ENCODE measurements at places on chromosomes 11 and 22. TPM values are rescaled to one million over a fixed set of nuclear protein-coding genes. Genes with fewer than 3 reads are reported as not detected.

TUB gene
- total RNA-seq = not detected

PTPRCAP gene
- 240 TPM for total RNA-seq

OR5B21 gene
- total RNA-seq = 0.55 TPM

CDC42BPG gene
- total RNA-seq = 10.7 TPM

SERHL2 gene
- total RNA-seq = 0.23 TPM

OR52D1 gene
- total RNA-seq = not detected

KCTD14 gene
- total RNA-seq = 0.28 TPM

NRGN gene
- 28.4 TPM for total RNA-seq

MUC5B gene
- not detected for total RNA-seq

CD3E gene
- 322 TPM for total RNA-seq

NRIP3 gene
- total RNA-seq = 4.6 TPM

DDIAS gene
- 0.89 TPM for total RNA-seq

THY1 gene
- not detected for total RNA-seq

GRCh38 chr11:35035894-35036408 is 103.0 kb upstream of the CD44 start:
- no peak for DNase-seq

DNA sequence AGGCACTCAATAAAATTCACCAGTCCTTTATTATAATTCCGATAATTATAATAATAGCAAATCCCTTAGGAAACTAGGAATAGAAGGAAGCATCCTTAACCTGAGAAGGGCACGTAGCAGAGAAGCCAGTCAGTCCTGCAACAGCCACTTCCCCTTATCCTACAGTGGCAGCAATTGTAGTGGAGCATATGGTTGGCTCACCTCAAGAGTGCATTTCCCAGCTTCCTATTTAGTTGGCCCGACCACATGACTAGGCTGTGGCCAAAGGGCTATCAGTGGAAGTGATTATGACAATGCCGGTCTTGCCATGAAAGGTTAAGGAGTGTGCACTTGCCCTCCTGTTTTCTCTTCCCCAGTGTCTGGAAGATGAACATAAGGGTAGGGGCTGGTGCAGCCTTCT is 27.0 kb downstream of the TESMIN start:
- no peak for DNase-seq

DNA sequence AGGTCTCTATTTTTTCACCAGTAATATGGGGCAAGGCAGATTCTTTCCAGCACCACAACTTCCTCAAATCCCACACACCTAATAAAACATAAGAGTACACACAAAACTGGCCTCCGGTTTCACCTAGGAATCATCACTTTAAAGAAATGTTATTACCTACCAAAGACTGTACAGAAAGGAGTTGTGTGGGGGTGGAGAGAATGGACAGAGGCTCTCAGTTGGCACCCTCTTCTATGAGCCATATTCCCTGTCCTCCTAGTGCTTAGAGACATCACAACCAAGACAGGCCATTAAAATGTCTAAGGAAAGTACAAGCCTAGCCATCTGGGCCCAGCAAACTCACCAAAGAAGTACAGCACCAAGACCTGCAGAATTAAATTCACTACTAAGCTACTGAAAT is 56.1 kb downstream of the RBFOX2 start:
- no peak for DNase-seq

- DNase-seq = peak; percentile 74
Measured at GRCh38 chr11:62905927-62906531, 15.1 kb downstream of the CHRM1 start.

DNA sequence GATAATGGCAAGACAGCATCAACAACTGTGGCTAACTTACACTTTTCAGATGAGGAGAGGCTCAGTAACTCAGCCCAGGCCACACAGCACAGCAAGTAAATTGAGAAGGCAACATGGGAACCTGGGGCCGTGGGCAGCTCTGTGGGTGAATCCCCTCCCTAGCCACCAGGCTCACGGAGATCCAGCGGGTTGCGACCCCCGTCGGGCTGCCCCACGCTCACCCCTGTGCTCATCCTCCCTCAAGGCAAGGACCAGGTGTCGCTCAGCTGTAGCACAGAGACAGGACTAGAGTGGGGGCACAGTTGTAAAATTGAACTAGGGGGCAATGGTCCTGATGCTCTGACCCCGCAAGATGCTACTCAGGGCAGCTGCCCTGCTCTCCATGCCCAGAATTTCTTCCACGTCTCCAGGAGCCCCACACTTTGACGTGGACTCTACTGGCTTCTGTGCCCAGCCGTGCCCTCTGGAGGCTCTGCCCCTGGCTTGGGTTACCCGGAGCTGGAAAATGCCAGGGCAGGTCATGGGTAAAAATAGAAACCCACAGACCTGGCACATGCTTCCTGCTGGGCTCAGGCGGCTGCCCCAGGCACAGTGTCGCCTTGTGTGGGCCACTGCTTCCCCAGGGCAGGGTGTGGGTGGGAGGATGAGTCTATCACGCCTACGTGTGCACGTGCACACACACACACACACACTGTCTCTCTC is 9.0 kb downstream of the TUBA8 start:
- no peak for DNase-seq

DNA sequence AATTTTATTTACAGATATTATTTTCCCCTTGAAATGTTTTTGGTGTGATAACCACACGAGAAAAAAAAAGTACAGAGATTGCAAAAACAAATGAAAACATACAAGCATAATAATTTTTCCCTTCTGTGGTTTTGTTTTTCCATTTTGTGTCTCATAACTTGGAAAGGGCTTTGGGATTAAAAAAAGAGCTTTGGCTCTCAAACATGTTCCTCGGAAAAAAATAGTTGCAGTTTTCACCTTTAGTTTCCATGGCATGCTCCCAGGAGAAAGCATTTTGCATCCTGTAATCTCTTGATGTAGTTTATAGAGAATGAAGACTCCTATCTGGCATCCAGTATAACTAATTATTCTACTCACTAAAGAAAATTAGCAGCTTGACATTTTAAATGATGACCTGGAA is 362.1 kb upstream of the PDGFD start:
- DNase-seq = no peak

- no peak for DNase-seq
Measured at GRCh38 chr22:47651216-47651987, 889.0 kb downstream of the TBC1D22A start.

GRCh38 chr22:20421507-20421874 is 16.1 kb downstream of the SCARF2 start:
- no peak for DNase-seq

GRCh38 chr11:111448831-111449557 is 63.2 kb downstream of the BTG4 start:
- DNase-seq = no peak

DNA sequence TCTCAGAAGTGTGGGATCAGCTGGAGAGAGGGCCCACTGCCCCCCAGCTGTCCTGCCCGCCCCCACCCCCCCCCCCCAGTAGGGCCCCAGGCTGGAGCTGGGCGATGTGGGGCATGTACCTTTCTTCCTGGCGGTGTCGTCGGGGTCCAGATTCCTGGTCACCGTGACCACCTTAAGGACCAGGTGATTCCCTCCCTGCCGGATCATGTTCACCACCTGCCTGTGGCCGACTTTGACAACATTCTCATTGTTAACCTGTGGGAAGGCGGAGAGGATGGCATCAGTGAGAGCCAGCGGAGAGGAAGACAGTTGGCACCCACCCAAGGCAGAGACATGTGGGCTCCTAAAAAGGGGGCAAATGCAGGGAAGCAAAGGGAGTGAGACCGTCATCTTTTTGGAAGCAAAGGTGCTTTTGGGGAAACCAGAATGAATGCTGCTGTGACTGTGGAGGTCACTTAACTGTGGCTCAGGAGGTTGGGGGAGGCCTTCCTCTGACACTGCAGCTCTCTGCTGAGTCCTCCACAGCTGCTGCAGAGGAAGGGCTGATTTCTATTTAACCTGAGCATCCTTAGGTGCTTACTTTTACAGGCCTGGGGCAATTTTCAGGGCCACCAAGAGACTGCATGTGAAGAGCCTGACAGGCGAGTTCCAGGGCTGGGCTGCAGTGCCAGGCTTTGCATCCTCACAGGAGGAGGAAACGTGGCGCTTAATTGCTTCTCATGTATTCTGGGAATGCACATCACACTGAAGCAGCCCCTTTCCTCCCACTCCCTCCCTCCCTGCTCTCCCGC is 104.5 kb downstream of the CTTN start:
- DNase-seq = no peak

GRCh38 chr11:120841074-120841473 is 182.8 kb upstream of the TBCEL start:
- DNase-seq = no peak

GRCh38 chr11:86014221-86014620 is 54.7 kb downstream of the PICALM start:
- DNase-seq = no peak

DNA sequence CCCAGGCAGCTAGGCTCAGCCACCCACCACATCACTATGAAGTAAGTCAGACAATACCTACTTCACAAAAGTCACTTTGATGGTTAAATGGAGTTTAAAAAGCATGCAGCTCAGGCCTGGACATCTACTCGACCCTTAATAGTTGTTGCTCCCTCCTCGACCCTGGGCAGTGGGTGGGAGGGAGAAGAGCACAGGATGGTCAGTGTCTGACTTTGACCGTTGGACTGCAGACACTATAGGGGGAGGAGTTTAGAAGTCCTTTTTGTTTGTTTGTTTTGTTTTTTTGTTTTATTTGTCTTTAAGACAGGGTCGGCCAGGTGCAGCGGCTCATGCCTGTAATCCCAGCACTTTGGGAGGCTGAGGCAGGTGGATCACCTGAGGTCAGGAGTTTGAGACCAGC is 38.6 kb upstream of the XBP1 start:
- no peak for DNase-seq

DNA sequence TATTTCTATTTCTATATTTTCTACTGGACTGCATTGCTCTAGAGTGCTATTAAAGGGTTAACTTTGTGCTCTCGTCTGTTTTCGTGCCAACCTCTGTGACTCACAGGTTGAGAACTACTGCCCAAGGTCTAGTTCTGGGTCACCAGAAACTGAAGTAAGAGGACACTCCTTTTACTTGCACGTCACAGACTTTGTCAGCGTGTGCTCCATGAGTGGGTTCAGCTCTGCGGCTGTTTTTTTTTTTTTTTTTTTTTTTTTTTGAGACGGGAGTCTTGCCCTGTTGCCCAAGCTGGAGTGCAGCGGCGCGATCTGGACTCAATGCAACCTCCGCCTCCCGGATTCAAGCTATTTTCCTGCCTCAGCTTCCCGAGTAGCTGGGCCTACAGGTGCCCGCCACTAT is 49.8 kb downstream of the CLMP start:
- no peak for DNase-seq

DNA sequence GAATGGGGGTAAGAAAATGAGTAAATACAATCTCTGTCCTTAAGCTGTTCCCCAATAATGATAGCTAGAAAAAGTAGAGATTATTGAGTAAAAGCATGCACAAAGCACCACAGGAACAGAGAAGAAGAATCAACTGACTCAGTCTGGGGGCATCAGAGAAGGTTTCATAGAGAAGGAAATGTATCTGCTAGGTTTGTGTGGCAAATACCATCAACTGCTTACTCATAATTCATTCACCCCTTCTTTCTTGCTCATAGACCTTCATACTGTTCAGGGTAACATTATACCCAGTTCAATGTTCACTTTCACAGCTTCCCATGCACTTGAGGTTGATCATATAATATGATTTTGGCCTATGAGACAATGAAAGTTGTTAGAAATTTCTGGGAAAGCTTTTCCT is 85.2 kb upstream of the SCUBE2 start:
- DNase-seq = no peak

DNA sequence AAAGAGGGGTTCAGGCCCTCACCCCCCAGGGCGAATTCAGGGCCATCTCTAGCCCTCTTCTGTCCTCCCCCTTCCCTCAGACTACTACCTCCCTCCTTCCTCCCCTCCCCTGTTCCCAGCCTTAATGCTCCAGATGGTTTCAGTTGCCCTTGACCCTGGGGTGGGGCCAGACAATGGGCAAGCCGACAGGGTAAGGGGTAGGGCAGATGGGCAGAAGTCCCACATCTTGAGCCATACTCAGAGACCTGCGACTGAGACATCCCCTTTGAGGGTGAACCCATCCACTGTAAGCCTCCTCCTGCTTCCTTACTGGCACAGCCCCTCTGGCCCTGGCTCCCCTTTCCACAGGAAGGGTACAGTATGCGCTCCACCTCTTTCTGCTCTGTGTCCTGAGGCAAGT is 1.9 kb downstream of the RHBDD3 start:
- DNase-seq = no peak

GRCh38 chr11:27404427-27404826 is 41.4 kb upstream of the CCDC34 start:
- no peak for DNase-seq

- no peak for DNase-seq
Measured at GRCh38 chr22:47580121-47580520, 817.7 kb downstream of the TBC1D22A start.

DNA sequence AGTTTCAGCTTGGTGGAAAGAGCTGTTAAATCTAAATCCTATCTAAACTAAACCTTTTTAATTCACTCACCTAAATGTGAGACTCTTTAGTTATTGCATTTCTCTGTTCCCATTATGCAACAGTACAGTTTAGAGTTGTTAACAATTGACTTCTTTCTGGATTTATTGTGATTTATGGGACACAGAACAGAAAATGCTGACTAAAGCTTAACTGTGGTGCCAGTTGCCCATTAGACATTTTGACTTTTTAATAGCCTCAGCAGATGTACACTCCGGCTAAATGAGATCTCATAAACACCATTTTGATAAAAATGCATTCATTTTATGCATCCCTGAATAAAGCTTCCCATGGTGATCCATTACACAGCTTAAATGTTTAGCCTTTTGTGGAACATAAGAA is 356.6 kb downstream of the CASP12 start:
- DNase-seq = no peak

- DNase-seq = no peak
Measured at GRCh38 chr11:112871909-112872500, 89.2 kb upstream of the NCAM1 start.

- no peak for DNase-seq
Measured at GRCh38 chr11:124672536-124673215, 863 bp downstream of the SIAE start.

GRCh38 chr11:119445850-119446249 is 22.9 kb upstream of the THY1 start:
- no peak for DNase-seq

- no peak for DNase-seq
Measured at GRCh38 chr11:112033902-112034301, 8.7 kb downstream of the DLAT start.
